Gastrocnemius medialis (tissue), 4 donors: ENCODE measurements at places on chromosomes 11 and 22. TPM values are rescaled to one million over a fixed set of nuclear protein-coding genes. Genes with fewer than 3 reads are reported as not detected.
A peak's percentile ranks its signal among the peaks of the same experiment; 100 is the strongest.

- peaks cover 82% of the 10 kb centered on the region for H3K27me3 ChIP-seq
- H3K4me1 ChIP-seq = peaks cover 5% of the 10 kb centered on the region
- H3K27ac ChIP-seq = peak overlapping the region; percentile 3
Observed at GRCh38 chr11:129374993-129375750, 476 bp upstream of the BARX2 start.

The ADM2 gene
- total RNA-seq = 0.53 TPM

The KCNK4 gene
- not detected for total RNA-seq

- peaks cover 13% of the 10 kb centered on the region for H3K4me1 ChIP-seq
- no peaks in the 10 kb centered on the region for H3K36me3 ChIP-seq
- no peak overlapping the region for H3K27ac ChIP-seq
- no peak for DNase-seq
Observed at GRCh38 chr11:74683941-74684481, 47.2 kb downstream of the CHRDL2 start.

GRCh38 chr11:95925011-95925410 lies 1.1 kb upstream of the MTMR2 start:
- peak overlapping the region; percentile 91 for H3K27ac ChIP-seq
- H3K4me3 ChIP-seq = peak overlapping the region; percentile 97
- no peaks in the 10 kb centered on the region for H3K36me3 ChIP-seq
- no peak for DNase-seq

DNA sequence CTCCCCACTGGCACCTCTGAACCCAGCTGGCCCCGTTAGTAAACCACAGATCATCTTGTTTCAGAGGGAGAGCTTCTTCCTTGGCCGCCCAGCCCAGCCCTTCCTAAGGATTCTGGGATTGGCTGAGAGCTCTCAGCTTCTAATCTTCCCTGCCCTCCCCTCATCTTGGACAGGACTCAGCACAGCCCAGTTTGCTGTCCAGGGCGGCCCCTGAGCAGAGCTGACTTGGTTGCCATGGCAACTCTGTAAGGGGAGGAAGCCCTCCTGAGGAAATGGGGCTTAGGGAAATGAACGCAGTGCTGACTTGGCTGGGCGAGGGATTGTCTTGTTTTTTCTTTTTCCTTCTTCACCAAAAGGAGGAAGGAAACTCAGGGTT lies 4.6 kb downstream of the APOL4 start:
- H3K4me1 ChIP-seq = peaks cover 11% of the 10 kb centered on the region
- no peak overlapping the region for H3K27ac ChIP-seq
- H3K4me3 ChIP-seq = no peak overlapping the region
- H3K36me3 ChIP-seq = no peaks in the 10 kb centered on the region
- H3K27me3 ChIP-seq = no peaks in the 10 kb centered on the region
- peak; percentile 29 for DNase-seq

GRCh38 chr22:17047656-17048055 lies 37.1 kb upstream of the IL17RA start:
- H3K36me3 ChIP-seq = no peaks in the 10 kb centered on the region
- no peak overlapping the region for H3K27ac ChIP-seq
- no peaks in the 10 kb centered on the region for H3K27me3 ChIP-seq

- no peak overlapping the region for H3K27ac ChIP-seq
- no peaks in the 10 kb centered on the region for H3K36me3 ChIP-seq
- H3K4me3 ChIP-seq = no peak overlapping the region
- H3K4me1 ChIP-seq = peaks cover 2% of the 10 kb centered on the region
- no peak for DNase-seq
- H3K27me3 ChIP-seq = no peaks in the 10 kb centered on the region
Observed at GRCh38 chr11:110564676-110565356, 135.1 kb downstream of the FDX1 start.

The RNF215 gene
- total RNA-seq = 11.2 TPM
